ENCODE measurements at places on chromosomes 11 and 22.

GRCh38 chr11:102666331-102666957 lies 39.1 kb downstream of the MMP27 start:
- DNase-seq: peak; percentile 5

DNA sequence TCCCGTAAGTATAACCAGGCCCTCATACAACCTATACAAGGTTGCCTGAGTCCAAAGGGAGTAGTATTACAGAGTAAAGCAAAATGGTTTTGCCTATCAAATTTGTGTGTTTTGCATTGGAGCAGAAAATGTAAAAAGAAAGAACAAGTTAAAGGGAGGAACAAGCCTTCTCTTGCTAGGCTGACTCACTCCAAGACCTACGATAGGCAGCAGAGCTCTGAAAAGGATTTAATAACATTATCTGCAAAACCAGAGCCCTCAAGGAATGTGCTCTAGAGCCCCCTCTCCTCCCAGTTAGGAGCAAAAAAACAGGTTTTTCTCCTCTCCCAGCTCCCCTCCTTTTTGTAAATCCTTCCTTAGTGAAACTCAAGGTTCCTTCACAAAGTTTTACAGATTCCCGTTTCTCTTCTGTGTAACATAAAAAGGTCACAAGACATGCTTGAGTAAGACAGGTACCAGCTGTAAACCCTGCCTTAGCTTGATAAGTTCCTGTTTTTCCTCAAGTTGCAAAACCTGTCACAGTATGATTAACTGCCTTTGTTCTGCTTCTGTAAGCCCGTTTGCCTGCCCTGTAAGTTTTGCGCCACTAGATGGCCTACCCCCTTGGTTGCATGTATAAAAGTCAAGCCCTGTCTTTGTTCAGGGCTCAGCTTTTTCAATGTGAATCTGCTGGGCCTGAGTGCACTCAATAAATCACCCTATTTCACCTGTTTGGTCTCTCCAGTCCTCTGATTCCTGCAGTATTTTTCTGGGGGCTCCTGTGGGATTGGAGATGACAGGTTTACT lies 498.2 kb downstream of the KCNA4 start:
- no peak for DNase-seq

DNA sequence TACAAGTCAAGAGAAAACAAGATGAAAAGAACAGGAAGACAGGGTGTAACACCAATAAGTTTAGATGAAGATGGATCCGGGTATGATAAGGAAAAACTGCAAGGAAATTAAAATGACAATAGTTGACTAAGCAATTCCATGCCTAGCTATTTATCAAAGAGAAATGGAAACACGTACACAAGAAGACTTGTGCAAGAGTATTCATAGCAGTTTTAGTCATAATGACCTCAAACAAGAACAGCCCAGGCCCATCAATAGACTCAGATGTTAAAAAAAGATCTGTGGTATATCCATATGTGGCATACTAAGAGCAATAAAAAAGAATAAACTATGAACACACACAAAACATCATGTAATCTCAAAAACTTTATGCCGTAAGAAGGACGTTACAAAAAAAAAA lies 33.2 kb downstream of the SLC5A12 start:
- no peak for DNase-seq

DNA sequence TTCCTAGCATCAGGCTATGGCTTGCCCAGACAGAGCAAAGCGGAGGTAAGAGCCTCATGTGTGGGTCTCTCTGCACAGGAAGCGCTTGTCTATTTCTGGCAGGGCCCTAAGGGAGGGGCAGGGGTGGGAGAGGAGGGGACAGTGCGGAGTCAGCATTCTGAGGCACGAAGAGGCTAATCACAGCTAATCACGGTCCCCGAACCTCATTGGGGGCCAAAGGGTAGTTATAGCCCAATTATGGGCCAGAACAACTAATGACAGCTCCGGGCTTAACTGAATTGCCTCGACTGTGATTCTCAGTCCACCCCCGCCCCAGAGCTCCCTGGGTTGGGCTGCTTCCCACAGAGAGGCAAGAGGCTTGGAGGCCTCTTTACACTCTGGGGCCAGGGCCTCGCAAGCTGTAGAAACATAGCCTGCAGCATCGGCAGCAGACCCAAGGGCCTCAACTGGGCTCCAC lies 72.7 kb upstream of the PRDM11 start:
- DNase-seq: no peak

DNA sequence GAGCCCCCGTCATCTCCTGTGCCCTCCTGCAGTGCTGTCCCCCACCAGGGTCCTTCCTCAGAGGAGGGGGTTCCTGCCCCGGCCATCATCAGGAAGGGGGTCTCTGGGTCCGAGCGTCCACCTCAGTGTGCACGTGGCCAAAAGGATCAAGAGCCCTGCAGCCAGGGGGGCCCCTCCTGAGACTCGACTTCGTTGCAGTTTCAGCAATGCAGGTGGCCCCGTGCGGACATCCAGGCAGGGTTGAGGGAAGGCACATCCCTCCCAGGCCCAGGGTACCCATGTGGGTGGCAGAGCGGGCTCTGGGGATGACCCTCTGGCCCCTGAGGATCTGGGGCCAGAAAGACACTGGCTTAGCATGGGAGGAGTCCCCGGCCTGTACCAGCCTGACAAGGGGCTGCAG lies 41.3 kb downstream of the LRP5 start:
- no peak for DNase-seq

GRCh38 chr11:126476266-126476924 lies 120.9 kb downstream of the ST3GAL4 start:
- DNase-seq: no peak

GRCh38 chr11:122656073-122656630 lies 630 bp downstream of the UBASH3B start:
- no peak for DNase-seq

GRCh38 chr11:86800076-86800959 lies at the start of gene PRSS23:
Gene PRSS23 (plus strand): TSS chr11:86800542. CDS start chr11:86807644, 7,102 bp downstream.
- no peak for DNase-seq

- DNase-seq: no peak
These were observed 874 bp upstream of the IL17RA start for GRCh38 chr22:17083811-17084441.

DNA sequence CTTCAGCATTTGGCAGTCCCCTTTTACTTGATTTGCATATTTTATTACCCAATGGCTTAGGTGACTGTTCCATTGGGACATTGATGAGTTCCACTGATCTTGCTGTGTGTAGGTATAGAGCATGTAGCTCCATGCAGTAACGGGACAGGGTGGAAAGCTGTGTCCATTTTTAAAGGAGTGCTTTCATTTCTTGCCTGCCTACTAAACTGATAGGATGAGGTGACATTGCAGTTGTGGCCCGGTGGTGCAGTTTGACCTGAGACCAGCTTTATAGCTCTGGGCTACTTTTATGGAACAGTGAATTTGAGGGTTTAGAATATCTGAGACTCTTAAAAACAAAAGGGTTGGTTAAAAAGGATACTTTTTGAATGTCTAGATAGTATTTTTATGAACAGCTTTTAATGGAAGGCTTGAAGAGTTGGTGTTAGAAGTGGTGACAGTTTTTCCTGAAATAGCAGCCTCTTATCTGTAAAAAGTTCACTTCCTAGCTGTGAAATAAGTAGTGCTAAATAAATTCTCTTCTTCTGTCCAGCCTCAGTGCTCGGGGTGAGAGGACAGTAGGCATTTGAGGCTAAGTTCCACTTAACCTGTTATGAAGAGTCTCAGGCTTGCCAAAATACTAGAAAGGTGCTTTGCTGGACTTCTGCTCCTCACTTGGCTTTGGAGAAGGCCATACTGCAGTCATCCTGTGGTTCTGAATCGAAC lies 27.0 kb downstream of the NAT10 start:
- DNase-seq: no peak

DNA sequence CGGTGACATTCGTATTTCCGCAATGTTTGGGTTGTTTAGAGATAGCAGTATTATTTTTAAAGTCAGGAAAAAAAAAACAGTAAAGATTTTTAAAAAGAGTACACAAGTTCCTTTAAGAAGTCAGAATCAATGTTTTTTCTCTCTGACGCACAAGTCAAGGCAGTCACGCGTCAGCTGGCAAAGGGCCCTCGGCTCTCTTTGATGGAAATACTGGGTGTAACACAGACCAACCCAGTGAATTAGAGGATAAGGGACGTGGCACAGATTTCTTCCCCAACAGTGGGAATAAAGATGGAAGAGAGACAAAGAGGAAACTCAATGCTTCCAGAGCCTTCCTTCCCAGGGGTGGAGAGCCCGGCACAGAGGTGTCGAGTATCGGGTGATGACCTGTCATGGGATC lies 13.4 kb downstream of the ASCC2 start:
- no peak for DNase-seq

GRCh38 chr11:74288161-74288560 lies 23.3 kb downstream of the P4HA3 start:
- peak; percentile 36 for DNase-seq

DNA sequence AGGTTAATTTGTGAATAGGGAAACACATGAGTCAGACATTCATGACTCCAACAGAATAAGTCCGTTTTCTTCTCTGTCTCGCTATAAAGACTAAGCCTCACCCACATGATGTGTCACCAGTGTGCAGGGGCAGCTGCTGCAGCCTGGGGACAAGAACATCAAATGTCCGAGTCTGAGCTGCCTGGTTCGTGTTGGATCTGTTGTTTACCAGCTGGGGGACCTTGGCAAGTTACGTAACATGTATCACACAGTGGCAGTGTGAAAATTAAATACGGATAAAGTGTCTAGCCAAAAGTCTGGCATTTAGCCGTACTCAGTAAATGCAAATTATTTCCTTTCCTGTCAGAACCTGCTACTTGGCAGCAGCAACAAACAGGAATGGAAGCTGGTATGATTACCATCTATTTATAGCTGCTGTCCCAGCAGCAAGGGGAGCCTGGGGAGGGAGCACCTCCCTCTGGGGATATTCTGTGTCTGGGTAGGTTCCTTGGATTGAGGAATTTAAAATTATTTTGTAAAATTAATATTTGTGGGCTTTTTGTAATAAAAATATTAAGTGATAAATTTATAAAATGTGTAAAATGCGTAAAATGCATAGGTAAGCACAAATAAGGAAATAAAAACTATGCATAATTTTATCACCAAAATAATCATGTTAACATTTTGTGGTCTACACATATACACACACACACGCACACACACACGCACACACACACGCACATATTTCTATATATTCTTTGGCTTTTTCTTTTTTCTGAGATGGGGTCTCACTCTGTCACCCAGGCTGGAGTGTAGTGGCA lies 1.3 kb upstream of the CLDN25 start:
- DNase-seq: no peak

GRCh38 chr22:47230741-47231140 lies 468.3 kb downstream of the TBC1D22A start:
- DNase-seq: no peak

DNA sequence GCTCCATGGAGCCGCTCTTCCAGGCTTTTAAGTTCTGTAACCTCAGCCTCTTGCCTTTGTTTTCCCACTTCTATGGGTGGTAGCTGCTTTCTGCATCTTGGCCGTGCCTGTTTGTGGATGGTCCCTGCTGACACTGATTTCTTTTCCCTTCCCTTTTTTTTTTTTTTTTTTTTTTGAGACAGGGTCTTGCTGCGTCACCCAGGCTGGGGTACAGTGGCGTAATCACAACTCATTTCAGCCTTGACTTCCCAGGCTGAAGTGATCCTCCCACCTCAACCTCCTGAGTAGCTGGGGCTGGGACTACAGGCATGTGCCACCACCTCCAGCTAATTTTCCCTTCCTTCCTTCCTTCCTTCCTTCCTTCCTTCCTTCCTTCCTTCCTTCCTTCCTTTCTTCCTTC lies 57.7 kb upstream of the EP300 start:
- no peak for DNase-seq

GRCh38 chr22:48949375-48950149 lies 878.1 kb downstream of the BRD1 start:
- no peak for DNase-seq

DNA sequence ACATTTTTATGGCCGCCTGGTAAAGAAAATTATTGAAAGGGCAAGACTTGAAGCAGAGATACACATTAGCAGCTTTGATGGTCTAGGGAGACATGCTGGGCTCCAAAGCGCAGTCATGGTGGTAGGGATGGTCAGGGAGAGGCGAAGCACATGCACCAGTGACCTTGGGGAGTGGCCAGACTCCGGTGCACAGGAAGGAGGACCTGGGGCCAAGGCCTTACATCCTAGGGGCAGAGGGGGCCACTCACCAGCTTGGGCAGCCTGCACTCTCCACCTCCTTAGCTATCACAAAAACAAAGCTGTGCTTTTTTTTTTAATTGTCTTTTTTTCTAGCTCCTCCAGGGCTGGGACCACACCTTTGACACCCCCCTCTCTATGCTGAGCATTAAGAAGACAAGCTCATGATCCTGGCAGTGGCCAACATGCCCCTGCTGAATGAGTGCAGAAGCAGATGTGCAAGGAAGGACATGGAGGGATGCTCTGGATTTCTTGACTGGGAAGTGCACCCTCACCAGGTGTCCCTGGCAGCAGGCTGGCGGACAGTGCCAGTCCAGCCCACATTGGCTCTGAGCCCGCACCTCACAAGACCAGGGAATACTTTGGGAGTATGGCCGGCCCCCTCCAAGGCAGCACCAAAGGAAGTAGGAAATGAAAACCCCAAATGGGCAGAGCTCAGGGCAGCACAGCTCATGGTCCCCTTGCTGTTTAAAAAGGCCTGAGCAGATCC lies 619.9 kb downstream of the TBC1D22A start:
- no peak for DNase-seq

GRCh38 chr11:119338965-119339588 lies 1.6 kb downstream of the C1QTNF5 start:
- DNase-seq: no peak

- DNase-seq: no peak
These were observed 82.4 kb downstream of the FAT3 start for GRCh38 chr11:92306966-92307510.

- DNase-seq: no peak
These were observed 22.4 kb upstream of the RDX start for GRCh38 chr11:110318638-110319404.

GRCh38 chr11:123239191-123240150 lies 44.4 kb upstream of the CLMP start:
- DNase-seq: no peak

DNA sequence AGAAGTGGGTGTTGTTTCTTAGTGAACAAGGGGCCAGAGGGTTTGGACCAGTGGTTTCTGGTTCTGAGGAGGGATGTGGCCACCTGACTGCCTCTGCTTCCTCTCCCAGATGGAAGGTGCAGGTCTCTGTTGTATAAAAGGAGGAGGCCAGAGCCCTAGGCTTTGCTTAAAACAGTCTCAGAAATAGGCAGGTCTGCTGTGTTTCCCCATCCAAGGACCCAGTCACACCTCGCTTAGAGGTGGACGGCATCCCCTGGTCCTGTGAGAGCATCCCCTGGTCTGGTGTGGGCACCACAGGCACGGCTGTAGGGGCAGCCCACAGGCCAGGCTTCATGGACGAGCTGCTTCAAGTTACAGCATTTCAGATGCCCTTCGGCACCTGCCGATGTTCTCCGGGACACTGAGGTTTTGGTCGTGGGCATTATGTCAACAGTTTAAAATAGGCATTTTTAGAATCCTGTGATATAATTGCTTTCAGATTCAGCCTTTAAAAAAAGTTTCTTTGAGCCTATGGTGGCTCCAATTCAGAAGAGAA lies 45.7 kb upstream of the SHANK2 start:
- DNase-seq: no peak

- no peak for DNase-seq
These were observed 17.2 kb upstream of the CD59 start for GRCh38 chr11:33753304-33753967.

DNA sequence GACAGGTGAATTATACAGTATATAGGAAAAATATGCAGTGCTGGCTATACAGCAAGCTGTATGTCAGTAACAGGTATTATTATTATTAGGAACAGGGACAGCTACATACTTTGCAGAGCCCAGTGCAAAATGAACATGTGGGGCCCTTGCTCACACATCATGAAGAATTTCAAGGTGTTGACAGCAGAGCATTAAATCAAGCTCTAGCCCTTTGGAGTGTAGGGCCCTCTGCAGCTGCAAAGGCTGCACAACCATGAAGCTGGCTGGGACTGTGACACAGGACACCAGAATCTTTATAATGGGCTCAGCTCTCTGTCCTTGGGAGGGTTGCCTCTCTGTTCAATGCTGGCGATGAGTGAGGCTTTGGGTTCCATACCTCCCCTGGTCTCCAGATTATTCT lies 44.9 kb upstream of the DAGLA start:
- DNase-seq: no peak
